ENCODE measurements at places on chromosomes 5 and 9. TPM values are rescaled to one million over a fixed set of nuclear protein-coding genes. Genes with fewer than 3 reads are reported as not detected.
A peak's percentile ranks its signal among the peaks of the same experiment; 100 is the strongest.

- DNase-seq: peak; percentile 93
These were observed 57.8 kb upstream of the RAI14 start for GRCh38 chr5:34598177-34598794.

GRCh38 chr9:68802525-68803015 lies 97.5 kb downstream of the PIP5K1B start:
- DNase-seq: no peak

PCDHB8 gene
- 0.17 TPM for polyA plus RNA-seq

WDR55 gene
- polyA plus RNA-seq: 17.9 TPM

PROB1 gene
- polyA plus RNA-seq: 0.23 TPM
